Activated CD4-positive, alpha-beta T cell treated with anti-CD3 and anti-CD28 coated beads, Interleukin-2, amount 50 U/mL, for 24 hours (primary cell): ENCODE measurements at places on chromosomes 4 and X.

GRCh38 chrX:71181558-71181909, 36.9 kb downstream of the NLGN3 start:
- DNase-seq, result peak; percentile 28

GRCh38 chrX:10070714-10071436, 85.9 kb upstream of the CLCN4 start:
- DNase-seq, result no peak

DNA sequence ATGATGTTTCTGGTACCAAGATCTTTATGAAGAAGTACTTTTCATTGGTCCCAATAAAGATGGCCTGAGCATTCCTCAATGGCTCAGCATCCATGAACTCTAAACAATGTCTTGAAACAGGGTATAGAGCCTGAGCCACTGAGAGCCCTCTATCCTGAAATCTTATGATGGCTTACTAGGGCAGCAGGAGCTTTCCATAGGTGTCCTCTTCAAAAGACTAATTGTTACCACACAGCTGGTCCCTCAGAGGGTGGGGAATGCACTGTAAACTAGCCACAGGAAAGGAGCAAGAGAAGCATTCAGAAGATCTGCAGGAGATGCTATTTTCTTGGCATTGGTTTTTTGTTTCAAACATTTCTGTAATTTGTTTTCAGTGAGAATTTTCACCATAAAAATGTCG, 5.6 kb upstream of the BANK1 start:
- DNase-seq, result no peak

DNA sequence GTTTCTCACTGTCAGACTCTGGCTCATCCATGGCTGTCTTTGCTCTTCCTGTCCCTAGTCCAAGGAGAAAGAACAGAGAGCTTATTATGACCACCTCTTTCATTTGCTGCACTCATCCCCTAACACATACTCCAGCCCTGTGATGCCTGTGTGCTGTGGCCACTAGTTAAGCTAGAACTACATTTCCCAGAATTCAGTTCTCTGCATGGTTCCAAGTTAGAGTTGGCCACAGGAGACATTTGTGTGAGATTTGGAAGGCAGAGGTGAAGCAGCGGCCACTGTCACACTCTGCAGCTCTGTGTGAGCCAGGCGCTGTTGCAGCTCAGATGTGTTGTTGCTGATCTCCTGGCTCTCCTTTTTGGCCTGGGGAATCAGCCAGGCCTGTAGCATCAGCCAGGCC, 188.2 kb upstream of the ATP6AP2 start:
- DNase-seq, result no peak

DNA sequence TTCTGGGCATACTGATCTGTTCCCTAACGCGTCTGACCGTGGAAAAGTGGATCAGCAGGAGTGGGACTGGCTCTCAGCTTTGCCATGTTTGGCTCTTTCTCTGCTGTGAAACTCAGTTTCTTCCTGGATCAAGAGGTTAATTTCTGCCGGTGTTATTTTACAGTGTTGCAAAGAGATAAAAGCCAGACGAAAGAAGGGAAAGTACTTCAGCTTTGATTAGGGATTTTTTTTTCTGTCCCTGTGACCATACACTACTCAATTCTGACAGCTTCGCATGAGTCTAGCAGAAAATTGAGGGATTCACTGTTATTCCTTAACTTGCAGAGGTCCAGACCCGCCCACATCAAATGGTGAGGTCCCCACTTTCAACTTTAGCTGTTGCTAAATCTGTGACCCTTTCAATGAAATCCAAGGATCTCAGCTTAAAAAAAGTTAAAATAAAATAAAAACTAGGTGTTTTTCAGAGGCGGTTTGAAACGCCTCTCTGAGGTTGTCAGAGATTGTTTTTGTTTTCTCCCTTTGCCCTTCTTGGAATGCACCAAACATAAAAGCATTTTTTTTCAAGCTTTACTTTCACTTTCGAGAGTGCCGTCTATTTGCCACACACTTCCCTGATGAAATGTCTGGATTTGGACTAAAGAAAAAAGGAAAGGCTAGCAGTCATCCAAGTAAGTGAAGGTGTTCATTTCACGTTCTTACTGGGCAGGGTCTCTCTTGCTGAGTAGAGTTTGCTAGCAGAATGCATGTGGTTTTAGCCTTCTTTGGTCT, at the start of gene TLR3:
Gene TLR3 (plus strand): TSS at position 576 of the 768 bp plus-strand sequence. CDS start 7,464 bp downstream, outside the sequence.
- no peak for DNase-seq

DNA sequence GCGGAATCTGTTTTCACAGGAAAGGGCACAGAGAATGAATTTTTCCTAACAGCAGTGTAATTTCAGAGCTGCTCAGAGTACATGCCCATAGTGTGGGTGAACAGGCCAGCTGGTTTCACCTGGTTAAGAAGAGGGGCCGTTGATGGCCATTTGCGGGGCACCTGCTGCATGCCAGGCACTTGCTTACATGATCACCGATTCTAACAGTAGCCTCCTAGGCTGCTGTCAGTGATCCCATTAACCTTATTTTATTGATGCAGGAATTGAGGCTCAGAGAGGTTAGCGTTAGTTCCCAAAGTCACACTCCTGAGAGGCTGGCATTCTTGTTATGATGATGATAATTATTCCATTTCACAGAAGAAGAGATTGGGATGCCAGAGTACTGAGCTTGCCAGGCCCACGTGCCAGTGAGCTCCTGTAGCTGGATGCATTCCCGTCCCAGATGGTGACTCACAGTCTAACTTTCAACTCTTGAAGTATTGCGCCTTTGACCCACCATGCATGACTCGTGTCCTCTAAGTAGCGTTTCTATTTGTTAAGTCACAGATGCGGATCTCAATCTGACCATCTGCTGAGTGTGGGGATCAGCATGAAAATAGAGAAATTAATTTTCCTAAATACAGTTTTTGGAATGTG, 76.5 kb downstream of the PSAPL1 start:
- no peak for DNase-seq

- DNase-seq, result no peak
Observed at GRCh38 chr4:99790796-99791617, 25.6 kb upstream of the DAPP1 start.

DNA sequence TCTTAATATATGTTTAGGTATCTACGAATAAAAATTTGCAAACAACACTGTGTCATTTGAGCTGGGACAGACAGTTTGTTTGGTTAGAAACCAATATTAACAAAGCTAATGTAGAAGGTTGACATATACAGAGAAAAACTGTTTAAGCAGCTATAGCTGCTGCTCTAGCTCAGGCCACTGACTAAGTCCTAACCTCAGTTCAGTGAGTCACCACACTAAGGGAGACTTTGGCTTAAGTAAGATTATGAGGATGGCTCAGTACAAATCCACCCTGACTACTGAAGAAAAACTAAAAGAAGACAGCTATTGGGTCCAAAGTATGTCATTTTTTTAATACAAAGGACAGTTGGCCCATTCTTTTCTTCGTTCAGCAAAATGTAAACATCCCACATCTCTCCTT, 717.3 kb upstream of the ACTRT1 start:
- no peak for DNase-seq

GRCh38 chr4:143386812-143387211, 50.1 kb downstream of the GAB1 start:
- DNase-seq, result no peak

DNA sequence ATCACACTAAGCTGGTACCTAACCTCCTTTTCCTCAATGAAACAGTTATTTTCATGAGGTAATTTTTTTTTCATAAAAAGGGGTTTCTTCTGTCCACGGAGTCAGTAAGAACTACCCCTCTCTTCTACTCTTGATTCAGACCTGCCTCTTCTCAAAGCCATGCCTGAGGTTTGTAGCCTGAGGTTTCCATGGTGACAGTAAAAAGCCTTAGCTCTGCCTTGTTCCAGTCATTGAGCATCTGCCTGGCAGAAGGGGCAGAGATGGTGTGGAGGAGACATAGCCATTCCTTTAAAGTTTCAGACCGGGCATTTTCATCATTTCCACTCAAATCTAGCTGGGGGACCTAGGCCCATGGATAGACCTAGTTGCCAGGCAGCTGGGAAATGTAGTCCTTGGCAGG, 135.5 kb downstream of the REPS2 start:
- DNase-seq, result no peak

DNA sequence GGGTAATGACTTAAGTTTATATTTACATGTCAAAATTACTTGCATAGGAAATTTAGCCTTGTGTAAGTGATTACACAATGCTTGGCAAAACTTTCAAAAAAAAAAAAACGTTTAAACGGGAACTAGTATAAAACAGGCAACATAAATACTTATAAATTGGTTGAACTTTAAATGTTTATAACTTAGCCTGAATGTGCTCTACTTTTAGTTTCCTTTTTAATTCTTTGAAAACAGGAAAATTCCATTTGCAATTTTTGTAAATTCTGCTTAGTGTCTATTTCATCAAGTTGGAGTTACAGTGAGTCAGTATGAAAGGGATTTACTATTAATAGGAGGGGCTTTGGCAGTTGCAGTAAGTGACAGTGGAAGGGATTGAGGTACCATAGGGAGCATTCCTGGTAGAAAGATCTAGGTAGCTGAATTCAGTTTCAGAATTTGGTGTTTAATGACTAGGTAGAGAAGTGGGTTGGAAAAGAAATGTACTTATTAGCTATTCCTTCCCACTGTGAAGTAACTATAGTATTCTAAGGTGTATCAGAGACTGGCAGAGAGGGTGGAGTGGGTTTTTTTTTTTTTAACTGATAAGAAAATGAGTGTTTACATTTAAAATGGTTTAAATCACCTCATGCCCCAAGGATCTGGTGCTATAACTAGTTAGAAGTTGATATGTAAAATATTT, 2.8 kb downstream of the STAG2 start:
- no peak for DNase-seq

- no peak for DNase-seq
Observed at GRCh38 chr4:166735553-166735952, 498.7 kb downstream of the SPOCK3 start.

DNA sequence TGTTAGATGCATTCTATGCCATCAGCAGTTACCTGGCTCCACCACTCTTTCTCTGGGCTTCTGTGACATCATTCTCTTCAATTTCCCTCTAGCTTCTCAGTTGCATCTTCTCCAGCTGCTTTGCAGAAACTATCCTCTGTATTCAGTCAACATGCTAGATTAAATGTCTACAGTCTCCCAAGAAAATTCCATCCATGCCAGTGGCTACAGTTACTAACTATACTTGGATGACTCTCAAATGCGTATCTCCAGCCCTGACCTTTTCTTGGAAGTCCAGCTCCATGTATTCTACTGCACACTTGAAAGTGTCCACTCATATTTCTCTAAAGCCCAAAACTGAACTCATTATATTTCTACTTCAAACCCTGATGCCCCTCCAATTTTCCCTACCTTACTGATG, 232.3 kb upstream of the TENM3 start:
- no peak for DNase-seq

DNA sequence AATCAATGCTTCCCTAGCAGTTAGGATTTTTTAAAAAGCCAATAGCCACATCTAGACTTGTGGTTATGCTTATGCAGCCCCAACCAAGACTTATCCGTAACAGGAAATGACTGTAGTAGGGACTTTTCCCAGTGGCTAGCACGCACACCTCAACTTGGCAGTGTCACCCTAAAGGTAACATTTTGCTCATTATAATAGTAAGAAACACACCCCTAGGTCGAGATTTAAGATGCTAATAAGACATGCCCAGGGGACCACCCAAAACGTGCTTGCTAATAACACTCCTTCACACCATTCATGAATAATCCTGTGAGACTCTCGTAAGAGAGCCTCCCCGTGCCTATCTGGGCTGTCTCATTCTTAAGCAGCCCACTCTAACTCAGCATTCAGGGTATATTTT, 195.3 kb downstream of the CHIC1 start:
- no peak for DNase-seq

- no peak for DNase-seq
Observed at GRCh38 chr4:77450006-77450405, 155.6 kb upstream of the CXCL13 start.

DNA sequence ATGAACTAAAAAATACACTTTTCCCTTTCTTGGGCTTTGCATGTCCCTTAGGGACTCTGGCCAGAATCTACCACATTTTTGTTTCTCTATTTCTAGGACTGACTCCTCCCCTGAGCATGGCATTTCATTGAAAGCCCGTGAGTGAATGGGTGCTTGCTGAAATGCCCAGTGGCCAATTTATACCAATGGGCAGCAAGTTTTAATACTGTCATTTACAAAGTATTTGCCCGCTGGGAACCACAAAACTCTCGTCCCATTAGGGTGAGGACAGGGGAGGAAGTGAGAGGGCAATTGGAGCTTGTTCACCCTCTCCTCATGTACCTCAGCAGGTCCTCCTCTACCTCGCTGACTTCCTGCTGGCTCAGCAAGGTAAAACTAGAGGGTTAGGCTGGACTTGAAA, 1.1 kb downstream of the SRPX2 start:
- no peak for DNase-seq

- DNase-seq, result no peak
Observed at GRCh38 chrX:102535958-102536357, 19.4 kb upstream of the TMSB15A start.

- DNase-seq, result no peak
Observed at GRCh38 chr4:3436798-3437581, 4.8 kb upstream of the HGFAC start.

DNA sequence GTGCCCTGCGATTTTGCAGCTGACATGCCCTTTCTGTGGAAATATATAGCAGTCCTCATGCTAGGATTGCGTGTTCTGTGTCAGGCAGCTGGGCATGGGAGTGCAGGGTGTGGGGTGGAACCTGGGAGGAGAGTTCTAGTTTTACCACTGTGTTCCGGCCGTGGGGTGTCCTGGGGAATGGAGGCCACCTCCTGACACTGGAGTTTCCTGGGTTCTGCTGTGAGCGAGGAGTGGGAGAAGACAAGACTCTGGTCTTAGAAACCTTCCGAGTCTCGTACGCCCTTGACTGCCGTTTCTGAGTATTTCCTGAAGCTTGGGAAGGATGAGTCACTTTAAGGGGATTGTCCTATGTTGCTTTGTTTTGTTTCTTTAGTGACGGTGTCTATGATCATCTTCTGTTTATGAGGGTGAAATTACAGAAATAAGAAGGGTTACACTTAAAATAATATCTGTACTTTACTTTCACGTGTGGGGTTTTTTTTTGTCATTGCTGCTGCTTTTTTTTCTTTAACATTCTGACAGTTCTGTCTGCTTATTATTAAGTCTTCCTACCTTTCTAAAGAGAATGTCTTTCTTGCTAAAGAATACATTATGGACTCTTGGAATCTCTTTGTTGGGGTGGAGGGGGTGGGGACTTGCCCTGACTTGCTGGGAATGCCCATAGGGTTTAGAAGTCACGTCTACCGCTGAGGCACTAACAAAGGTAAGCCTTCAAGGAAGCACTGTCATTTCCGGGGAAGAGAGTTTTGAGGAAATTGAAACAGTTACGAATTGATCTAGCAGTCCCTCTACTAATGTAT, 19.1 kb downstream of the CD99 start:
- DNase-seq, result peak; percentile 60

DNA sequence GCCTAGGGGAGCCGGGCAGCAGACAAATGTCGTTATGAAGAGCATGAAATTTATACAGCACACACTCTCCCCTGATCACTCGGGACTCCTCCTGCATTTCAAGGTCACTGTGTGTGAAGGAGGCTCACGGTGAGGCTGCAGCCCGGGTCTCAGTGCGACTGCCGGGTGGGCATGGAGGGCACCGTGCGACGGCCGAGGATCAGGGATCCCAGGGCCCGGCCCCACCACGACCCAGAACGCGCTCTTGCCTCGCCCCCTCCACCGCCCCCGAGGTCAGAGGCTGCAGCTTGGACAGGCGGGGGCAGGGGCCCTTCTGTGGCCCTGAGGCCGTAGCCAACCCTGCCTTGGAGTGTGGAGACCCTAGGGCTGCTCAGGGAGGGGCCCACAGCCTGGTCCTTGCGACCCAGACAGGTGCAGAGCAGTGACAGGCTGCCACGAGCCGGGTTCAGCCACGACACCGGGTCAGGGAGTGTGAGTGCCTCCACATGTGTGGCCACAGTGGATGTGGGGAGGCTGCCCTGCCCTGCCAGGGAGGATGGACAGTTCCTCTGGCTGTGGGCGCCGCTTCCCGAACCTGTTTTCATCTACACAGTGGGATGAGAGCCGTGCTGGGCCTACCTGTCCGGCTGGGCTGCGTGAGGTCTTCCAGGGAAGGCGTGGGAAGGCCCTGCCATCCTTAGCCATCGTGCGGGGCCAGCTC, 89.3 kb upstream of the NKX1-1 start:
- DNase-seq, result no peak
